ENCODE measurements at places on chromosomes 7 and 10.

GRCh38 chr10:5498791-5499492 lies 428 bp downstream of the CALML5 start:
- no peak for DNase-seq

- DNase-seq, result no peak
These were observed 544.4 kb downstream of the DNAJB6 start for GRCh38 chr7:157881048-157881771.

- DNase-seq, result no peak
These were observed 32.6 kb downstream of the LHPP start for GRCh38 chr10:124494046-124494807.

- no peak for DNase-seq
These were observed 35.5 kb upstream of the KDM7A start for GRCh38 chr7:140212100-140212881.

DNA sequence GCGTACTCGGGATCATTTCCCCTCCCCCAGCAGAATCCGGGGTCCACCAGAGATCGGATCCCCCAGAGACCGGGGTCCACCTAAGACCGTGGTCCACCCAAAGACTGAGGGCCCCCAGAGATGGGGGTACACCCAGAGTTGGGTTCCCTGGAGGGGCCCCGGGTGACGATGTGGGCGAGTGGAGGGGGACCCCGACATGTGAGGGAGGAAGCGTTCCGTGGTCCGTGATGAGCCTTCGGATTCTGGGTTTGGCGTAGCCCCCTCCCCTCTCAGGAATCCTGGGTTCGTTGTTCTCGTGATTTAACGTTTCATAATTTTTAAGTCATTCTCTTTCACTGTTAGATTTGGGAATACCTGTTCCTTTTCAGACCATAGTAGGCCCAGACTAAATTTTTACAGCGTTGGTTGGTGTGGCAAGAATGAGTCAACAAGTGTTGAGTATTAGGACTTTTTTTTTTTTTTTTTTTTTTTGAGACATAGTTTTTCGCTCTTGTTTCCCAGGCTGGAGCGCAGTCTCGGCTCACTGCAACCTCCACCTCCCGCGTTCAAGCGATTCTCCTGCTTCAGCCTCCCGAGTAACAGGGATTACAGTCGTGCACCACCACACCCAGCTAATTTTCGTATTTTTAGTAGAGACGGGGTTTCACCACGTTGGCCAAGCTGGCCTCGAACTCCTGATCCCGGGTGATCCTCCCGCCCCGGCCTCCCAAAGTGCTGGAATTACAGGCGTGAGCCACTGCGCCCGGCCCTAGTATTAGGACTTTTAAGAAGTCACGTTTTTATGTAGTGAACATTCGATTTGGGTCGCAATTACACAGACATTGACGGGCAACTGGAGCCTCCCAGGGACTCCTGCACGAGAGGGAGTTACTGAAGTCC lies 672 bp downstream of the GTPBP4 start:
- no peak for DNase-seq

GRCh38 chr7:8310876-8311275 lies 48.9 kb upstream of the ICA1 start:
- DNase-seq, result no peak

- DNase-seq, result no peak
These were observed 60.2 kb downstream of the MKI67 start for GRCh38 chr10:128065881-128066534.

GRCh38 chr7:76209310-76209709 lies 7.6 kb downstream of the SRRM3 start:
- no peak for DNase-seq

DNA sequence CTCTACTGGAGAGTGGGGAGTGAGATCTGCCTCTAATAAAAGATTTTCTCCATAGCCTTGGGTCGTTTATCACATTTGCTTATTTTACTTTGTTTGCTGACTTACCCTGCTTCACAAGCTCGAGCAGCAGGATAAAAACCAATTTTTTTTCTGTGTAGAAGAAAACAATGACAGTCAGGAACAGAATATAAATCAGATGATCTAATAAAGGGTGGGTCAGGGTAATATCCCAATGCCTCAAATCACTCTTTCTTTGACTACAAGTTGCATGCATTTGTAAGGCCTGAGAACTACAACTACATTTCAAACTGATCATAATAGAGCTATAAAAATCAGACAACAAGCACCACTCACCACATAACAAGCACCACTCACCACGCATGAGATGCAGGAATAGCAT lies 174.4 kb upstream of the ADARB2 start:
- DNase-seq, result no peak

DNA sequence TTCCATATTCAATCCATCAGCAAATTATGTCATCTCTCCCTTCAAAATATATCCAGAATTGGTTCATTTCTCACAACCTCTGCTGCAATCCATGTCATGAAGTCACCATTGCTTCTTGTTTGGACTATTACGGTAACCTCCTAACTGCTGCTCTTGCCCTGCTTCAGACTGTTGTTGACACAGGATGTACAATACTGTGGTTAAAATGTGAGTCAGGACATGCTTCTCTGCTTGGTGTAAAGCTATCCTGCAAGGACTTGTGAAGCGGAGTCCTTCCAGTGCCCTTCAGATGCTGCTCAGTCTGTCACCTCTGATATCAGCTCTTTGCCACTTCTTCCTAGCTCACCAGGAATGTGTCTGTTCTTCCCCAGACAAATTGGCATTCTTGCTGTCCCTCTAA lies 10.4 kb upstream of the NXPH1 start:
- DNase-seq, result no peak

DNA sequence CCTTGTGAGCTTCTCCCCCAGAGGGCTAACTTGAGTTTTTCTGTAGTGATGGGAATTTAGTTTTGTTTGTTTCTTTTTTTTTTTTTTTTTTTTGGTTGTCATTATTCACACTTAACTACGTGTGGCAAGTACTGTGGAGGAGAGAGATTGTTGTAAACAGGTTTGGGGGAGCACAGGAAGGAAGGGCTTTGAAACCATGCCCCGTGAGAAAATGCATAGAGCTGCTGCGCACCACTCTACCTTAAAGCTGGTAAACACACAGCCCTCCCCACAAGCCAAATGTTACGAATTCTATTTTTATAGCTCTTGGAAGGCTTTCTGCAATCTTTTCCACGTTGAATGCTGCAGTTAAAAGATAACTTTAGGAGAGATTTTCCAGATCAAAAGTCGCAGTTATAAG lies 76.2 kb downstream of the ZNF22 start:
- DNase-seq, result no peak

GRCh38 chr10:29377333-29377961 lies 88.6 kb downstream of the LYZL1 start:
- DNase-seq, result no peak

GRCh38 chr10:103204353-103205255 lies 11.5 kb upstream of the NT5C2 start:
- no peak for DNase-seq

DNA sequence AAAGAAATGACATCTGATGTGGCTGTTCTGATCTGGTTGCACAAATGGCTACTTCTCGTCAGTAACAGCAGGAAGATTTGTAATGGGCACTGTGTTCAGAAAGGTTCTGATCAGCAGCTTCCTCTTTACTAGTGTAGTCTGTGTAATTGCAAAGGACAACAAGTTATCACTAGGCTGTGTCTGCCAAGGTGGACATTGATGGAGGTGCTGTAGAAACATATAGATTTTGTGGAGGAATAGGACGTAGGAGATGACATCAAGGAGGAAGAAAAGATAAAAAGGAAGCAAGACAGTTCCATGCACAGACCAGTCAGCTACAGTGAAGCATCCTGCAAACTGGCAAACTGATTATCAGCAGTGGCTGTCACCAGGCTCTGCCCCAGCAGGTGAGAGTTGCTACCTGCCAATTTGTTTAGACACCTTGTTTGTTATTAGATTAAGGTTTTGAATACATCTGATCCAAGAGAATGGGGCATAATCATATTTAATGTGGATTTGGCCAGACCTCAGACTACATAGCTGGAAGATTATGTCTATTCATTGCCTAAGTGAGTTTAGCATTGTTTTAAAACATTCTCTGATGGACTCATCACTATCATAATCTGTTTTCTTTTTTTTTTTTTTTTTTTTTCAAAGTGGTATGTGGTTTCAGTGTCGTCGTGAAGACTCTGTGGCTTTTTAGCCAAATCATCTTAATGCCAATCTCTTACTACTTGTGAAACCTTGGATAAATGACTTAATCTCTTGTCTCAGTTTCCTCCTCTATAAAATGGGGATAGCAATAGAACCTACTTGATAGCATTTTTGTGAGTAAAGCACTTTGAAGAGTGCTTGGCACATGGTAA lies 417.9 kb upstream of the LRGUK start:
- no peak for DNase-seq

GRCh38 chr10:84241185-84241790 lies at the start of gene LRIT1:
LRIT1 (minus strand) TSS chr10:84241546; CDS start chr10:84241439, 107 bp downstream.
- DNase-seq, result no peak

DNA sequence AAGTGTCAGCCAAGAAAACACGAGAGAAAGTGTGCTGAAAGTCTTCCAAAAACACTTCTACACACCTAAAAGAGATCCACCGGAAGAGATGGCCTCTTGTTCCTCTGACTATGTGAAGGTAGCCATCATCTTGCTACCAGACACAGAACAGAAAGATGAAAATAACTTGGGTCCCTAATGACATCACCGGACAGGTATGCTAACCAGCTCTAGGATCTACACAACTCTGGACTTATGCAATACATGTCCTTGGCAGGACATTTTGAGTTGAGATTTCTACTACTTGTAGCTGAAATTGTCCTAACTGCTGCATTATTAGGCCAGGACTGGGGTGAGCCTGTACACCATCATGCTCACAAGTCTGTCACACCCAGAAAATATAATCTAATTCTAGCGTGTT lies 358.7 kb downstream of the ELMO1 start:
- DNase-seq, result no peak

- DNase-seq, result no peak
These were observed 22.5 kb downstream of the EPHB4 start for GRCh38 chr7:100804681-100805431.

DNA sequence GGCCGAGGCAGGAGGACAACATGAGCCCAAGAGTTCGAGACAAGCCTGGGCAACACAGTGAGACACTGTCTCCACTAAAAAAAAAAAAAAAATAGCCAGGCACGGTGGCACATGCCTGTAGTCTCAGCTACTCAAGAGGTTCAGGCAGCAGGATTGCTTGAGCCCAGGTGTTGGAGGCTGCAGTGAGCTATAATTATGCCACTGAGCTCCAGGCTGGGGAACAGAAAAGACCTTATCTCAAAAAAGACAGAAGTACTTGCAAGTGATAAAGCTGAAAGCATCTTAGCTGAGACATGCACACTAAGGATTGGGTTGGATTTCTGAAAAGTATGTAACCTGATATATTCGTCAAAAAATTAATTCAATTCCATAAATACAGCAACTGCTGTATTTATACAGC lies 68.4 kb downstream of the PPP1R3C start:
- DNase-seq, result no peak

GRCh38 chr10:130772676-130773075 lies 538.8 kb downstream of the TCERG1L start:
- DNase-seq, result no peak

GRCh38 chr10:24777196-24777595 lies 53.5 kb upstream of the ARHGAP21 start:
- no peak for DNase-seq

DNA sequence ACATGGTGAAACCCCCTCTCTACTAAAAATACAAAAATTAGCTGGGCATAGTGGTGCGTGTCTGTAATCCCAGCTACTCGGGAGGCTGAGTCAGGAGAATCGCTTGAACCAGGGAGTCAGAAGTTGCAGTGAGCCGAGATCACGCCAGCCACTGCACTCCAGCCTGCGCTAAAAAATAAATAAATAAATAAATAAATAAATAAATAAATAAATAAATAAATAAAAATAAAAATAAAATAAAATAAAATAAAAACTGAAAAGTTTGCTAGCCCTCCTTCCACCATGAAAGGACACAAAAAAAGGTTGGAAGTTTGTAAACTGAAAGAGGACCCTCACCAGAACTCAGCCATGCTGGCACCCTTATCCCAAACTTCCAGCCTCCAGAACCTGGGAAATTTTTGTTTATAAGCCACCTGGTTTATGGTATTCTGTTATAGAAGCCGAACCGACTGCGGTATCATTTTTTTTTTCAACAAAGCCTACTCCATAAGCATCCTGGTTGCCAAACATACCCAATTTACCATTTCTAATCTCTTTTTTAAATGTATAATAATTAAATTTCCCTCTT lies 448.2 kb downstream of the SEMA3D start:
- DNase-seq, result no peak

- DNase-seq, result no peak
These were observed 248.6 kb upstream of the MAGI2 start for GRCh38 chr7:79702116-79702515.

GRCh38 chr7:26620352-26620751 lies 244.0 kb downstream of the SKAP2 start:
- no peak for DNase-seq

- no peak for DNase-seq
These were observed 97.7 kb upstream of the RET start for GRCh38 chr10:42979181-42979580.

DNA sequence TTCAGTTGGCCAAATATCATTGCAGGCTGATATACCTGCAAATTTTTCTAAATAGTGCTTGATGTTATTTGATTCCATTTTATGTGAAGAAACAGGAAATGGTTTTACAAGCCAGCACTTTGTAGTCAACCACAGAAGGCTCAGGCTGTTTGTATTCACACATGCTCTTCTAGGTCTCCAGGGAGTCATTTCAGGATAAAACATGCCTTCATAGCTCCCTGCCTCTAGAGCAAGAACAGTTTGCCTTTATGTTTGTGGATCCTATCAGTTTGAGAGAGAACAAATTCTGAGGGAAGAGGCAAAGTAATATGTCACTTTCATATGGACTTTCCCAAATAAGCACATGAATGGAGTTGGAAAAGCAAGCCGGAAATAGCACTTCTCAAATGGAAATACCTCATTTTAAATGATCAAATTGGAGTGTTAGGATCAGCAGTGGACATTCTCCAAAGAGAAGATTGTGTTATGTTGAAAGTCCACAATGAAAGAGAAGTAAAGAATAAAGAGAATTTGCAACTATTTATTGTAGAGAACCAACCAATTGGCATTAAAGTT lies 277.6 kb downstream of the KCND2 start:
- no peak for DNase-seq

- no peak for DNase-seq
These were observed 77.8 kb downstream of the JAZF1 start for GRCh38 chr7:28102797-28103196.

DNA sequence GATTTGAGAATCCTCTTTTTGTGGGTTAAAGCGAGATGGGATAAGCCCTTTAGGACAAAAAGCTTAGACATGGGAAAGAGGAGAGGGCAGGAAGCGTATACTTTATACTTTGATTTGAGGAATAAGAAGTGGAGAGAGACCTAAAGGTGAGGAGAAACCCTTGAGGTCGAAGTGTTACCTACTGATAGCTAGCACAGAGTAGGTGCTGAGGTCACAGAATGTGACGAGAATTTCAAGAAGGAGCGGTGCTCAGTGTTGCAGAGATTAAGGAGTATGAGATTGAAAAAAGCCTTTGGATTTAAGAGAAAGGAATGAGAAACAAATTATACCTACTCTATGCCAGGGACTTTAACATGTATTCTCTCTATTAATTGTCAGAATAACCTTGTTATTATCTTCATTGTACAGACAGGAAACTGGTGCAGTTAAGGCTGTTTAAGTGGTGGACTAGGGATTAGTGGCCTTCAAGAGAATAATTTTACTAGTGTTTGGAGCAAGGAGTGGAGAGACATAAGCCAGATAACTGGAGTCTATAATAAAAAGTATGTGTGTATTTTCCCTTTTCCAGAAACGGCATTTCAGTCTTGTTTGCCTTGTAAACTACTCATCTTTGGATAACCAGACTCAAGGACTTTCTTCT lies 8.8 kb downstream of the CAPZA2 start:
- DNase-seq, result no peak

- DNase-seq, result no peak
These were observed 124.9 kb downstream of the ARHGAP12 start for GRCh38 chr10:31803606-31804351.
